ENCODE measurements at places on chromosomes 7 and 10.

DNA sequence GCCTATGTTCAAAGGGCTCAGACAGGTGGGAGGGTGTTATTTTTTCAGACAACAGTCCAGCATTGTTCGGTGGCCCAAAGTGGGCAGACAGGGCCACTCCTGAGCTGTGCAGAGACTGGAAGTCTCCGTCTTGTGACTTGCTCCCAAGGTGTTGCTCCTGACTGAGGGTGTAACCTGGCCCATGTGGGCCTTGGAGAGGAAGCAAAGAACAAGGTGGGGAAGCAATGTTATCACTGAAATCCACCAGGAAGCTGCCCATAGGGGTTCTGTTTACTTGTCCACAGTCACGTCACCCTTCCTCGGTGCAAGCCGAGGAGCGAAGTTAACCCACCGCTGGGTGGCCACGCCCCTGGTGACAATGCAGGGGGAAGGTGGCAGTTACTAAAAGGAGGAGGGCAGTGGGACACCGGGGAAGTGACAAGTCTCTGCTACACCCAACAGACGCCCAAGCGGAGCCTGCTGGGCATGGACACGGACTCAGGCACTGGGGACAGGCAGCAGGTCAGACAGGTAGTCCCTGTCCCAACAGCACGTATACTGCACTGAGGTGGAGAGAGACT, 311.6 kb upstream of the MKI67 start:
- DNase-seq, result no peak
- no peak overlapping the region for H3K27ac ChIP-seq
- no peaks in the 10 kb centered on the region for H3K27me3 ChIP-seq
- H3K36me3 ChIP-seq, result no peaks in the 10 kb centered on the region
- H3K4me3 ChIP-seq, result no peak overlapping the region

DNA sequence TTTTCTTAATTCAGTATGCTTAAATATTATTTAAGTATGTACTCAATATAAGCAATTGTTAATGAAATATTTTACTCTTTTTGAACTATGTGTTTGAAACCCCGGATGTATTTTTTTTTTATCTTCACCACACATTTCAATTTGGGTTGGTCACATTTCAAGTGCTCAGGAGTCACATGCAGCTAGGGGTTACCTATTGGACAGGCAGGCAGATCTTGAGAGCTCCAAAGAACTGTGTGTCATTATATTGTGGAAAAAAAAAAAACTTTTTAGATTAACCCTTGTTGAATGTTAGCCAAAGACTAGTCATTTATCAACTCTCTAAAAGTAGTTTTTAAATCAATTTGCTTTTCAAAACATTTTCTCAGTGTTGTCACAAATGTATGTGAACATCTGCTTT, 37.2 kb downstream of the IKZF1 start:
- DNase-seq, result no peak
- peaks cover 6% of the 10 kb centered on the region for H3K36me3 ChIP-seq
- peaks cover 19% of the 10 kb centered on the region for H3K4me1 ChIP-seq
- H3K4me3 ChIP-seq, result no peak overlapping the region
- no peaks in the 10 kb centered on the region for H3K27me3 ChIP-seq

GRCh38 chr7:111132833-111133232, 41.9 kb downstream of the LRRN3 start:
- H3K27ac ChIP-seq, result no peak overlapping the region
- no peaks in the 10 kb centered on the region for H3K4me1 ChIP-seq
- H3K4me3 ChIP-seq, result no peak overlapping the region
- no peak for DNase-seq
- no peaks in the 10 kb centered on the region for H3K27me3 ChIP-seq

- H3K4me1 ChIP-seq, result no peaks in the 10 kb centered on the region
- H3K36me3 ChIP-seq, result no peaks in the 10 kb centered on the region
- peaks cover 62% of the 10 kb centered on the region for H3K27me3 ChIP-seq
These were observed 140.3 kb downstream of the VIPR2 start for GRCh38 chr7:159004411-159004810.

GRCh38 chr10:126430512-126430911, 42.2 kb upstream of the ADAM12 start:
- H3K27me3 ChIP-seq, result no peaks in the 10 kb centered on the region
- no peak for DNase-seq
- H3K4me1 ChIP-seq, result no peaks in the 10 kb centered on the region
- H3K4me3 ChIP-seq, result no peak overlapping the region
- no peak overlapping the region for H3K27ac ChIP-seq
- H3K36me3 ChIP-seq, result no peaks in the 10 kb centered on the region

DNA sequence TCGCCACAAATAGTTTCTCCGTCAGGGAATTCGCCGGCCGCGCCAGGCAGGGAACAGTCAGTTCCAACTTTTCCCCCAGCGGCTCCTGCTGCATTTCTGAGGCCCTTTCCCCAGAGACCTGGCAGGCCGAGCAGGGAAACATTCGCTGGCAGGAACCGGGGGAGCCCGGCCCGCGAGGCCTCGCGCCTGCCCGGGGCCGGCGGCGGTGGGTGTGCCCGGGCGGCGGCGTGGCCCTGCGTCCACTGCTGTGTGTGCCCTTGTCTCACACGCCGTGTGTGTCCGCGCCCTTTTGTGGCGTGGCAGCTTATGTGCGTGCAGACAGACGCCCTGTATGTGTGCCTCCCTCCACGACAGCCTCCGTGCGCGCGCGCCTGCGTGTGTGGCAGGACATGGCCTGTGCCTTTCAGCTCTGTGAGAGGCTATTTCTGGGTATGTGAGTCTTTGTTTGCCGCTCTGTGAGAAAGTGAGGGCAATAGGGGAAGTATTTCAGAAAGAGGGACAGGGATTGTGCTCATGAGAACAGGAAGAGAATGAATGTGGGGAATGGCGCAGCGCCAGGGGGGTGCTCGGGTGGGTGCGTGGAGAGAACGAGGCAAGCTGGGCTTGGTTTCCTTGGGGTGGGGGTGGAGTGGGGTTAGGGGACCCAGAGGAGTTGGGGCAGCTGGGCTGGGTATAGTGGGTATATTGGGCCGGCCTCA, 689 bp upstream of the SMARCD3 start:
- H3K27me3 ChIP-seq, result peaks cover 89% of the 10 kb centered on the region
- no peaks in the 10 kb centered on the region for H3K36me3 ChIP-seq
- no peak overlapping the region for H3K27ac ChIP-seq
- DNase-seq, result no peak
- peaks cover 13% of the 10 kb centered on the region for H3K4me1 ChIP-seq

GRCh38 chr7:121101083-121101482, 112.6 kb downstream of the CPED1 start:
- H3K4me1 ChIP-seq, result no peaks in the 10 kb centered on the region
- DNase-seq, result no peak
- no peak overlapping the region for H3K4me3 ChIP-seq
- no peaks in the 10 kb centered on the region for H3K36me3 ChIP-seq
- no peaks in the 10 kb centered on the region for H3K27me3 ChIP-seq

DNA sequence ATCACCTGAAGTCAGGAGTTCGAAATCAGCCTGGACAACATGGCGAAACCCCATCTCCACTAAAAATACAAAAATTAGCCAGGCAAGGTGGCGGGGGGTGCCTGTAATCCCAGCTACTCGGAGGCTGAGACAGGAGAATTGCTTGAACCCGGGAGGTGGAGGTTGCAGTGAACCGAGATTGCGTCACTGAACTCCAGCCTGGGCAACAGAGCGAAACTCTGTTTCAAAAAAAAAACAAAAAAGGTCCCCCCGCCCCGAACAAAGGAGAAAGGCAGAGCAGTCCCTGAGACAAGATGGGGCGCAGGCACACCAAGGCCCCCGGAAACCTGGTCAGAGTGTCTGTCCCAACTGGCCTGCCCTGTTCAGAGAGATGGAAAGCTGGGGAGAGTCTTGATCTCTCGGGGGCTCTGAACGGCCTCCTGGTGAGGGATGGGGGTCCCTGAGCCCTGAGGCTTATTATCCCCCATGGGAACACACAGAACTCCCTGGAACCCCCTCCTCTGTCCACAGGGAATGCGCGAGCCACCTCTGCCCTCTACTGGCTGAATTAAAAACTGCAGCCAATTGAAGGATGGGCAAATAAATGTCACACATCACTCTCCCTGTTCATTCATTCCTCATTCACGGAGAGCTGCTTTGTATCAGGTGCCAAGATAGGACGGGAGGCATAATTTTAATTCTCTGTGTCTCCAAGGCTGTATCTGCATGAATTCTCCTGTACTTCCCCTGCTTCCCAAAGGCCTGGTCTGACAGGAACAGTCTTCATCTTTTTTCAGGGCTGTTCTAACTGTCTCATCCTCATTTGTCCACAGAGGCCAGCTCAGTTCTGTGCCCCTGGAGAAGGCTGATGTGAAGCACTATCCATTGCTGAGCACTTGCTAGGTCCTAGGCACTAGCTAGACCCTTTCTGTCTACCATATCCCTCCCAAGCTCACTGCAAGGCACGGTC, 28.9 kb downstream of the MAT1A start:
- no peak overlapping the region for H3K4me3 ChIP-seq
- peak; percentile 16 for DNase-seq
- H3K36me3 ChIP-seq, result no peaks in the 10 kb centered on the region
- no peaks in the 10 kb centered on the region for H3K4me1 ChIP-seq
- H3K27me3 ChIP-seq, result no peaks in the 10 kb centered on the region

DNA sequence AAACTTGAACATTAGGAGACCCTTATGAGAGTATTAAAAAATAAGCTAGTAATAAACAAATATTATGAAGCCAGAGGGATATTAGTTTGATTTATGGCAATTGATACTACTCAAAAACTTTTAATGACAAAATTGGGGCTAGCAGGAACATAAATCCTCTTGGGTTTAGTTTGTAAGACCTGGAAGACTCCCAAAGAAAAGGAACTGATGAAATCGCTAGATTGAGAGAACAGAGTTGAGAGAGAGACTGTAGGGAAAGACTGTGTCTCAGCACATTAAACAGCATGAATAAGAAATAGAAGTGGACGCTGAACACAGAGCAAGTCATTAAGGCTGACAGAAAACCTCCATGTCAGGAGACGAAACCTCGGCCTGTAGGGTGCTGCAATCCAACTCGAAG, 56.4 kb downstream of the ICA1 start:
- DNase-seq, result no peak
- no peaks in the 10 kb centered on the region for H3K27me3 ChIP-seq
- no peaks in the 10 kb centered on the region for H3K36me3 ChIP-seq
- no peaks in the 10 kb centered on the region for H3K4me1 ChIP-seq

All from MM.1S (cell line).